Right renal cortex interstitium (tissue), 3 donors: ENCODE measurements at places on chromosomes 4 and X. TPM values are rescaled to one million over a fixed set of nuclear protein-coding genes. Genes with fewer than 3 reads are reported as not detected.
A peak's percentile ranks its signal among the peaks of the same experiment; 100 is the strongest.

- DNase-seq = no peak
These were observed 42.8 kb downstream of the UCHL1 start for GRCh38 chr4:41299486-41299885.

GRCh38 chr4:57132743-57133137 lies 22.6 kb upstream of the IGFBP7 start:
- no peak for DNase-seq

DNA sequence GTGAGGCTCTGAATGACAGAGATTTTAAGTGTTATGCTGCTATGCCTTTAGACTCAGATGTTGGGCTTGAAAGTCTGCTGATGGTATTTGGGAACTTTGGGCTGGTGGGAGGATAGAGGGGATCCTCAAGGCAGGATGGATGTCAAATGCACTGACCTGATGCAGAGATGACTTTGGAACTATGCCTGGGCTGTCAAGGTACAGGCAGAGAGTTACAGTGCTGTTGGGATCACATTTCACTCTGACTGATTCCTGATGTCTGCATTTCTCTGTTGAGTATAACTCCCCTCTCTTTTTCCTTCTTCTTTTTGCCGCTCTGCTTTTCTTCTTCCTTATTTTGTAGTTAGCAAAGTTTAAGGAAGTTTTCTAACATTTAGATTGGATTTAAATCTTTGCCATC lies 271.8 kb upstream of the ARX start:
- peak; percentile 21 for DNase-seq

DNA sequence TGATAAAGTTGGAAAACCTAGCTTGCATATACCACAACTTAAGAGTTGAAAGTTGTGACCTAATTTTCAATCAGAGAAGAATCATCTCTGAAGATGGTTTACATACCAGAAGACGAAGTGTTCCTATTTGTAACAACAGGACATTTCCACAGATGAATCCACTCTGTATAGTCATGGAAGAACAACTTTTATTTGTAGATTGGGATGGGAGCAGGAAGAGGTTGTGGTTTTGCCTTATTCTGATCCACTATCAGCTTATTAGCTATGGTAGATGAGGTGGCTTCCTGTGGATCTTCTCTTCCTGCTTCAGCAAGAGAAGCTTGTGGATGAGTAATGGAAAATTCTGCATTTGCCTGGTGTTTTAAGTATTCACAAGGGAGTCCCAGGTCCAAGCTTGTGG lies 18.6 kb upstream of the SUPT20HL1 start:
- DNase-seq = no peak

GRCh38 chrX:108126661-108127060 lies 35.1 kb downstream of the ATG4A start:
- DNase-seq = no peak

The WNK3 gene
- polyA plus RNA-seq = 4.7 TPM

The ERAS gene
- polyA plus RNA-seq = 0.12 TPM

The RBM47 gene
- 83.1 TPM for polyA plus RNA-seq

The TCEAL9 gene
- 239 TPM for polyA plus RNA-seq

The USP11 gene
- 135 TPM for polyA plus RNA-seq
